ENCODE measurements at places on chromosomes 4 and X.

- no peak for DNase-seq
Measured at GRCh38 chr4:158166701-158167100, 6.1 kb downstream of the GASK1B start.

- no peak for DNase-seq
Measured at GRCh38 chr4:80407246-80407645, 71.7 kb downstream of the CFAP299 start.

- no peak for DNase-seq
Measured at GRCh38 chrX:23228454-23228853, 106.2 kb upstream of the PTCHD1 start.

DNA sequence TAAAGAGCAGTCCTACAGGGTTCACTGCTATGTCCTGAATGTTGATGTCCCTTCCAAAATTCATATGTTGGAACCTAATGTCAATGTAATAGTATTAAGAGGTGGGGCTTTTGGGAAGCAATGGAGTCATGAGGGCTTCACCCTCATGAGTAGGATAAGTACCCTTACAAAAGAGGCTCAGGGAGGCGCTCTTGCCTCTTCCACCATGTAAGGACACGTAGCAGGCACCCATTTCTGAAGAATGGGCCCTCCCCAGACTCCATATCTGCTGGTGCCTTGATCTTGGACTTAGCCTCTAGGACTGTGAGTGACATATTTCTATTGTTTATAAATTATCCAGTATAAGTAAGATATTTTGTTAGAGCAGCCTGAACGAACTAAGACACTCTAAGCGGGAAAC, 15.8 kb downstream of the MED28 start:
- DNase-seq, result peak; percentile 5

- DNase-seq, result no peak
Measured at GRCh38 chrX:20712811-20713210, 446.1 kb upstream of the RPS6KA3 start.

DNA sequence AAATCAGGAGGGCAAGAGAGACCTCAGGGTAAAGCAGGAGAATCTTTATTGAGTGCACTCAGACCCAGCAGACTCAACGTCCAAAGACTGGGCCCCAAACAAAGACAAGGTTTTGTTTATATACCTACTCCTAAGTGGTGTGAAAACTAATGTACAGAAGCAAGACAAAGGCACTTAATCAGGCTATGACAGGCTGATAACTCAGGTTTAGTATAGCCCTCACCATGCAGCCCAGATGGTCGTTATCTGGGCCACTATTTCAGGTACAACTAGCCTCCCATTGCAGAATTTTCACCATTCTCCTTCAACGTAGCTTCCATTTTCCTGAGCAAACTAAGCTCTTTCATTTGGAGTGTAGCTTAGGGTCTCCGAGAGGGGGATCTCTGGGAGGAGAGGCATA, 36.9 kb downstream of the SULT1E1 start:
- DNase-seq, result no peak

DNA sequence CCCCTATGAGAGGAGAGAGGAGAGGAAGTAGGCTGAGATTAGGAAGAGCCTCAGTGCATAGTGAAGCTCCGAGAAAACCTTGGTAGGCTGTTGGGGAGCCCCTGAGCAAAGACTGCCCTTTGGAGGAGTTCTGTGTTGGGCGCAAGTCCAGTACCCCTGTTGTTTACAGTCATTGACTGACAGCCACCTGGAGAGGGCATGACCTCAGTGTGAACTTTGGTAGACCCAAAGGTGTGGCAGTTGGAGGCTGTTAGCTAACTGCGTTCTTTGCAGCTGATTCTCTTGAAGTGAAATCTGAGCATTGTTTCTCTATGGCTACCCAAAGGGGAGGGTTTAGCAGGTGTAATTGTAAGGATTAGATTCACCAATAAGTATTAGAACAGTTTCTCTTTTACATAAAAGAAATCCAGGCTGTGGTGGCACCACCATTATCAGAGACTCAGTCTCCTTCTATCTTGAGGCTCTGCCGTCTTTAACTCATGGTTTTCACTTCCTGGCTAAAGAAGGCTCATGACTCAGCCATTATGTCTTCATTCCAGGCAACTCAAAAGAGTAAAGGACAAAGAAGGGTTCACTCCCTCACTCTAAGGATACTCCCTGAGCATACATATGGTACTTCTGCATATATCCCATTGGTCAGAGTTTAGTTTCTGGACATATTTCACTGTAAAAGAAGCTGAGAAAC, 33.4 kb downstream of the ANXA3 start:
- DNase-seq, result no peak

- no peak for DNase-seq
Measured at GRCh38 chr4:112253382-112254000, 21.9 kb downstream of the AP1AR start.

DNA sequence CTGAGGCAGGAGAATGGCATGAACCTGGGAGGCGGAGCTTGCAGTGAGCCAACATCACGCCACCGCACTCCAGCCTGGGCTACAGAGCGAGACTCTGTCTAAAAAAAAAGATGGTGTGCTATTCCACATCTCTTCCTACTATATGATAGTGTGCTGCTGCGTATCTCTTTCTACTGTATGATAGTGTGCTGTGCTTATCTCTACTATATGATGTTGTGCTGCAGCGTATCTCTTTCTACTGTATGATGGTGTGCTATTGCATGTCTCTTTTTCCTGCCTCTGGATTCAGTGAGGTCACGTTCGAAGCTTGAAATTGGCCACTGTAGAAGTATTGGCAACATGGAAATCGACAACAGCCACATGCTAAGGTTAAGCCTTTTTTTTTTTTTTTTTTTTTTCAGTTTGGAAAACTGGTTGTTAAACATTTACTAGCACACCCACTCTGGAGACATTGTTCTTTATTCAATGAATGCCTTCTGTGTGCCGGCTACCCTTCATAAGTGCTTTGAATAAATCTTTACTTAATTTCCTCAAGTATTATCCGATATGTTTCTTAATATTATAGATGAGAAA, 31.0 kb downstream of the ARFIP1 start:
- no peak for DNase-seq

DNA sequence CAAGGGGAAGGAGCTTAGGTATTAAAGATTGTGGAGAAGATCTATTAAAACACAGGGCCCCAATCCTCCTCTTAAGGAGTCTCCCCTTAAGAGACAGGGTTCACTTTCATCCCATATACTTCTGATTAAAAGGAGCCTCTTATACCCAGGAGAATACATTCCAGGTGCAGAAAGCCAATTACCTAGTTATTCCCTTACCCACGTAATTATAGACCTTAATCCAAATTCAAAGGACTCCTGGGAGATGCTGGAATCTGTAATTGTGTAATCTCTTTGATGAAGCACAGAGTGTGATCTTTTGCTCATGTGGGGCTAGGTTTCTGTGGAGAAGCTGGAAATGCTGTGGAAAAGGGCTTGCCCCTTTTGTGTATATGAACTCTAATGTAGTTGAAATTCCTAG, 1.4 kb upstream of the SEC24B start:
- peak; percentile 77 for DNase-seq

GRCh38 chrX:109398061-109398460, 83.8 kb downstream of the GUCY2F start:
- DNase-seq, result no peak

DNA sequence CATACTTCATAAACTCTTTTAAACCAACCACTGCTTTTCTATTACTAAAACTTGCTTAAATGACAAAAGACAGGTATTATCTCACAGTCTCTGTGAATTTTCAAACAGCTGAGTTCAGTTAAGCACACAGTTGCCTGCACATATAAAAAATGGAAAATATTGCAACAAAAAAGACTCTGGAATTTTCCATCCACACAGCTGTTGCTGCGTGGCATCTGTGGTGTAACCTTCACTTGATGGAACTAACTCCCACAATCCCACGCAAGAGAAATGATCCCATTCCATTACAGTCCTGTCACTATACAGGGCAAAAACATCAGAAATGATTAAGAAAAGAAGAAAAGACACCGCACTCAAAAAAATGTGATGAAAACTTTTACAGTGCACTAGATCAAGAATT, 149.8 kb upstream of the TBL1X start:
- no peak for DNase-seq

DNA sequence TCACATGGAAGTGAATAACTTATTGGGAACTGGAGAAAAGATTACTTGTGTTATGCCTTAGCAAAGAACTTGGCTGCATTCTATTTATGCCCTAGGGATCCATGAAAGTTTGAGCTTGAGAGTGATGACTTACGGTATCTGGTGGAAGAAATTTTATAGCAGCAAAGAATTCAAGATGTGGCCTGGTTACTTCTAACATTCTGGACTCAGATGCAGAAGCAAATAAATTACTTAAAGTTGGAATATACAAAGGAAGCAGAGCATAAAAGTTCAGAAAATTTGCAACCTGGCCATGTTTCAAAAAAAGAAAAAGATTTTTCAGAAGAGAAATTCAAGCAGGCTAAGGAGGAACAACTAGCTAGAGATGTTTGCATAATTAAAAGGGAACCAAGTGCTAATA, 252.3 kb upstream of the WDFY3 start:
- DNase-seq, result no peak

DNA sequence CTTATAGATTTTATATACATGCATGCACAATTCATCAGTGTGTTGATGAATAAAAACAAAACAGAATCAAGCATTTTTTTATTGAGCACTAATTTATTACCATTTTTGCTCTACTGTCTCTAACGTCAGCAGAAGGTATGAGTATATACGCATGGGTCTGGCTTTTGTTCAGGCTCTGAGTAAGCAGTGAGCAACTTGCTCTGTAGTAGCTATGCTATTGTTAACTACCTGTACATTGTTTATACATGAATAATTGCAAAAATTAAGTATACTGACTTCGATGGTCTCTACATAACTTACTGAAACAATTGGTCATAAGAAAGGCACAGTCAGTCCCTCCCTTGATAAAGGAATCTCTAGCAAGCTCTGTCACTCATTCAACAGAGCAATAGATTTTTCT, 122.9 kb downstream of the RS1 start:
- DNase-seq, result no peak

DNA sequence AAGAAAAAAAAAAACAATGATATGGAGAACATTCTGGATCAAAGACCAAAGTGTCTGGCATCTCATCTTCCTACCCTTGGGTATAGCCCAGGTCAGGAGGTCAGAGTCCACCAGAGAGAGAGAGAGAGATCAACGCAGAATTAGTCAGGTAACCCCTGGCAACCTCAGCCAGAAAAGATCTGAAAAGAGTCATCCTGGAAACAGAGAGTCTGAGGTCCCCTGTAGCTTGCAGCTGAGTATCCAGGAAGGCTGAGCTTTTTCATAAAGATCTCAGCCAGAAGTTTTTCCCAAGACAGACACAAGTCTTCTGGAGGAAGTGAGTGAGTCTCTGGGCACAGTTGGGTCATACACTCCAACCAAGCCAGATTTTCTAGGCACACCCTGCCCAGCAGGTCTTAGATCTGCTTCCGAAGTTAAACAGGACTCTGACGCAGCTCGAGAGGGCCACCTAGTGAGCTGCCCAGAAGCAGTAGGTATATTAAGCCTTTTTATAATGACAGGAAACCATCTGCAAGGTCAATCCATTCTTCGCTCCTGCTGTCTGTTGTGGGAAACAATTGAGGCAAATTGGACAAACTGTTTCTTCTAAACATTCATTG, 35.7 kb downstream of the ACE2 start:
- DNase-seq, result peak; percentile 75

- no peak for DNase-seq
Measured at GRCh38 chrX:105564501-105564900, 257.8 kb upstream of the NRK start.

DNA sequence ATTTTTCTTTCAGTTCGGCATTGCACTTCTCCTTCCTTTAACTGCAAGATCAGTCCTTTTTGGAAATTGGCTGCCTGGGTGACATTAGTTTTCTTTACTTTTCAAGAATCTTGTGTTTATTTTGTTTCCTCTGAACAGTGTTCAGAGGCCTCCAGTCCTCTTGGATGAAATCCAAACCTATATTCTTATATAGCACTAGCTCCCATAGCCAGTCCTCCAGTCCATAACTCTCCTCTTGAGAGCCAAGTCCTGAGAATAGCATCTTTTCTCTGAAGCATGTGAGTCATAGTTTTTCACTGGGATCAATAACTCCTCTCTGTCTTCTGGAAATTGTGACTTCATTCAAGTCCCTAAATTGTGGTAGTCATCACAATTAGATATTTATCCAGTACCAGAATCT, 357.5 kb downstream of the RAPGEF2 start:
- no peak for DNase-seq

DNA sequence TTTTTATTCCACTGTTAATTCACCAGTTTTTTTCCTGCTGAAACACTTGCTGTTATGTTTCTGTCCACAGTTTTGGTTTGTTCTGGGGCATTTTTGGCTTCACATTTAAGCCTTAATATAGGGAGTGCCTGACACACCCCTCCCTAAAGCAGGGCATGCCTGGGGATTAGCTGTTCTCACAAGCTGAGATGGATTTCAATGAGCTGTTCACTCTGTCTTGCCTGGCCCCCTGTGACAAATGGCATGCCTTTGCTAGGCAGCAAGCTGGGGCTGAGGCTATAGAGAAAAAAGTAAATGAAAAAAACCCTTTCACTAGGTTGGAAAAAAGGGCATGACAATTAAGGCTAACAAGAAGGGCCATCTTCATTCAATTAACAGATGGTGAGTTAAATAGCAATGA, 22.4 kb downstream of the LPAR4 start:
- no peak for DNase-seq

DNA sequence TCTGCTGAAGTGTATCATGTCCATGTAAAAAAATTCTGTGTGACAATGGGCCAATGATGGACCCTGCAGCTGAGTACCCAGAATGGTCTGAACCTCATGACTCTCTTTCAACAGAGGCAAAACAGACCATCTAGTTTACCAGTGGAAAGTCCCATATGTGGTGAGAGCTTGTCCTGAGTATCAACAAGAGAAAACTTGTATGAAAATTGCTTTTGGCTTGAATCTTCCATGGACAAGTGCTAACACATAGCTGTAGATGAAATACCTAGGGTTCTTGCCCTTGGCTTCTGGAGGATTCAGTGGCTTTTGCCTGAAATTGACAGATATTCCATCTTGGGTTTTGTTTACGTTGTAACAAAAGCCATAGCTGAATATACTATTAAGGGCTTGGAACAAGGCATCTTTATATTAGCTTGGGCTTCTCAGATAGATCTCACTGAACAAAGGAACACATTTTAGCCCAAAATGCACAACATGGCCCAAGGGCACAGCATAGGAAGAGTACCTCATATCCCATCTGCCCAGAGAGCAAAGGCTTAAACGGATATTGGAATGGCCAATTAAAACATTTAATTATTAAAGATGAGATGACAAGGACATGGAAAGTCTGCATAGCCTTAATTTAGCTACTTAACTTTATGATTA, 128.5 kb upstream of the HPGD start:
- DNase-seq, result no peak

- no peak for DNase-seq
Measured at GRCh38 chr4:144353292-144353691, 212.8 kb upstream of the GYPA start.

GRCh38 chr4:112111306-112111705, 33.9 kb upstream of the FAM241A start:
- DNase-seq, result no peak

GRCh38 chr4:168857546-168858314, 152.3 kb downstream of the CBR4 start:
- DNase-seq, result no peak
